ENCODE measurements at places on chromosomes 3 and 15. TPM values are rescaled to one million over a fixed set of nuclear protein-coding genes. Genes with fewer than 3 reads are reported as not detected.

DNA sequence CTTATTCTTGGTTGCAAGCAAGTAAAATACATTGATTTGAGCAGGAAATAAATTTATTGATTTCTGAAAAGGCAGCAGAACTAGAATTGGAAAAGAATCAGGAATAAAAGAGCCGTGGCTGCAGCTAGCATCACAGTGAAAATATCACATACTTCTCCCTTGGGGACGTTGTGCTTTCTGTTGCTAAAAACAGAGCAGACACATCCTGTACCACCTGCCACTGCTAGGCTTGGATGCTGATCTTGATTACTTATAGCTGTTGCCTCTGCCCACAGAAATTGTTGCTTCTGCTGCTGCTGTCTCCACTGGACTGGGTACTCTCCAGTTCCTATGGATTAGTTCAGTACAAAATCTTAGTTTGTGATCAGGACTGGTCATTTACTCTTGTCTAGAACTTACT is 283.8 kb downstream of the C3orf38 start:
- peak; percentile 28 for DNase-seq

DNA sequence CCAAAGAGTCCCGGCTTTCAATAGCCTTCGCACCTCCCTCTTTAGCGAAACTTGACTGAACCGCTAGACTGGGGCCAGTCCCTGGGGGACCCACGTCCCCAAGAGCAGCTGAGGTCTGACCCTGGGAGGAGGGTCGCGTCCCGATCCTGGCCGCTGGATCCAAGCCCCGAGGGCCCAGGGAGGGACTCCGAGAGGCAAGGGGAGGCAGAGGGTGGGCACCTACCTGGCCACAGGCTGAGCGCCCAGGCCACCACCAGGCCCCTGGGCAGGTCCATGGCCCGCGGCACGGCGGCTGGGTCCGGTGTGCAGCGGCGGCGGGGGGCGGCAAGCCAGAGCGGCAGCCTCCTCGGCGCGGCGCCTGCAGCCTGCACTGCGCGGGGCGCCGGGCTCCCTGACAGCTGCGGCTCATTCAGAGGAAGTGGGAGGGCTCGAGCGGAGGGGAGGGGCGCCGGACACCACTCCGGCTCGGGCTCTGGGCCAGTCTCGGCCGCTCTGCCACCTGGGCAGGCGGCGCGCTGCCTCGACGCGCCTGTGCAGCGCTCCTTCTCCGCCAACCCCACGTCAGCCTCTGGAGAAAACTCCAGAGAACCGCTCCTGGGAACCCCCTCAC is at the start of gene ITGA11:
Gene ITGA11, minus strand, starts transcription at position 372 of the 610 bp plus-strand sequence. Its CDS starts 97 bp downstream, at position 275.
- DNase-seq = peak; percentile 74

DNA sequence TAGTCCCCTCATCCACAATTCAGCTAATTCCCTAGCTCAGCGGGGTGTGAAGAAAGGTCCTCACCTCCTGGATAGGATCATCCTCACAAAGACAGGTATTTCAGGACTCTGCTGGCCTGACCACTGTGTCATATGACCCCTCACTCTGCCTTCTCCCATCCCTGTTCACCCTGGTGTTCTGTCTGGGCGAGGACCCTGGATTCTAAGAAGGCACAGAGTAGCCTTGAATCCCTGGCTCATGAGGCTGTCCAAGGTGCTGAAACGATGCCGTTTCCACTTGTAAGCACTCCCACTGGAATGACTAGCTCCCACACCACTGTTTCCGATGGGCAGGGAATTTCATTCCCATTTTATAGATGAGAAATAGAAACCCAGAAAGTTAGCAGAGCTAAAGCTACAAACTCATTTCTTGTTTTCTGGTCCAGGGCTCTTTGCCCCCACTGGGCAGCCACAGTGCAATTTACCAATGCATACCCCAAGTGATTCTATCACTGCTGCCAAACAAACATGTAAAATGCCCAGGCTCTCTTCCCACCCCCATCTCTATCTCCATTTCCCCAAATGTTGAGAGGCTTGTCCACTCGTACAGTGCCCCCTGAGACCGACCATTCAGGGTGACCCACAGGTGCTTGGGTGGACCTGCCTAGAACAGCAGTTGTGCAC is 83.2 kb downstream of the RAB11A start:
- peak; percentile 46 for DNase-seq

CISH gene
- 16.5 TPM for polyA plus RNA-seq
